Activated naive CD4-positive, alpha-beta T cell treated with anti-CD3 and anti-CD28 coated beads for 36 hours (primary cell): ENCODE measurements at places on chromosomes 11 and 22. TPM values are rescaled to one million over a fixed set of nuclear protein-coding genes. Genes with fewer than 3 reads are reported as not detected.
A peak's percentile ranks its signal among the peaks of the same experiment; 100 is the strongest.

The CCDC89 gene
- total RNA-seq: not detected

The GNB1L gene
- 9.8 TPM for total RNA-seq

The OR52I2 gene
- total RNA-seq: not detected

The OR52I1 gene
- total RNA-seq: not detected

The ENTHD1 gene
- 0.81 TPM for total RNA-seq

The OR56A5 gene
- not detected for total RNA-seq

The HOATZ gene
- total RNA-seq: not detected

DNA sequence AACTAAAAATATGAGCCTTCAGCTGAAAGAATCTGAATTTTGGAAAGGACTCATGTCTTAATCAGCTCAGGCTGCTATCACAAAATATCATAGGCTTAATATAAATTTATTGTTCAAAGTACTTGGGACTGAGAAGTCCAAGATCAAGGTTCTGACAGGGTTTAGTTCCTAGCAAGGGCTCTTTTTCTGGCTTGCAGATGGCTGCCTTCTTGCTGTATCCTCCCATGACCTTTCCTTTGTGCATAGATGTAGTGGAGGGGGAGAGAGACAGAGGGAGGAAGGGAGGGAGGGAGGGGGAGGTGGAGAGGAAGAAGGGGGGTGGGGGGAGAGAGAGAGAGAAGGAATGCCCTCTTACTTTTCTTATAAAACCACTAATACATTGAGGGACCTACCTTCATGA, 306.8 kb upstream of the DDI1 start:
- no peaks in the 10 kb centered on the region for H3K36me3 ChIP-seq
- no peak for DNase-seq
- no peak overlapping the region for H3K4me3 ChIP-seq
- H3K27ac ChIP-seq: no peak overlapping the region
- no peaks in the 10 kb centered on the region for H3K4me1 ChIP-seq
- H3K27me3 ChIP-seq: no peaks in the 10 kb centered on the region

DNA sequence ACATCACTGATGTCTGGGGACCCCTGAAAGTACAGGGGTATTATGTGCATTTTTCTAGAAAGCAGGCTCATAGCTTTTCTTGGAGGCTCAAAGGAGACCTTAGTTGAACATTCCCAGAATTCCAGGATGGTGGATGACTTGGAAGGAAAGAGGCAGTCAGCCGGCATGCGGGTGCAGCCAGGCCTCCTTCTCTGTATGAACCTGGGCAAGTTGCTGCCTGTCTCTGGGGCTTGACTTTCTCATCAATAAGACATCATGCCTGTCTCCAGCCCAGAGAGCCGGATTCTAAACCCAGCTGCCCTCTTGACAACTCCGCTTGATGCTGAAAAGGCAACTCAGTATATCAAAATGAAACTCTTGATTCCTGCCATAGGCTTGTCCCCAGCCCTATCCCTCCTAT, 12.6 kb downstream of the MS4A15 start:
- peaks cover under 1% of the 10 kb centered on the region for H3K4me1 ChIP-seq
- H3K27me3 ChIP-seq: peaks cover 6% of the 10 kb centered on the region
- DNase-seq: no peak
- H3K4me3 ChIP-seq: no peak overlapping the region

- H3K36me3 ChIP-seq: no peaks in the 10 kb centered on the region
- H3K4me1 ChIP-seq: peaks cover 7% of the 10 kb centered on the region
- H3K4me3 ChIP-seq: no peak overlapping the region
These were observed 2.9 kb upstream of the LRRC10B start for GRCh38 chr11:61505640-61506155.

- no peaks in the 10 kb centered on the region for H3K27me3 ChIP-seq
- H3K27ac ChIP-seq: no peak overlapping the region
- no peaks in the 10 kb centered on the region for H3K36me3 ChIP-seq
- DNase-seq: no peak
- H3K4me3 ChIP-seq: no peak overlapping the region
- H3K4me1 ChIP-seq: no peaks in the 10 kb centered on the region
These were observed 90.8 kb downstream of the LUZP2 start for GRCh38 chr11:24587635-24588034.

GRCh38 chr22:17431179-17431578, 61.9 kb downstream of the CECR2 start:
- peaks cover 11% of the 10 kb centered on the region for H3K27me3 ChIP-seq
- no peaks in the 10 kb centered on the region for H3K4me1 ChIP-seq
- H3K4me3 ChIP-seq: no peak overlapping the region
- DNase-seq: no peak

GRCh38 chr22:35257002-35257320, 332 bp upstream of the HMGXB4 start:
- peaks cover 27% of the 10 kb centered on the region for H3K4me1 ChIP-seq
- H3K4me3 ChIP-seq: peak overlapping the region; percentile 87
- peaks cover 16% of the 10 kb centered on the region for H3K36me3 ChIP-seq
- DNase-seq: no peak

DNA sequence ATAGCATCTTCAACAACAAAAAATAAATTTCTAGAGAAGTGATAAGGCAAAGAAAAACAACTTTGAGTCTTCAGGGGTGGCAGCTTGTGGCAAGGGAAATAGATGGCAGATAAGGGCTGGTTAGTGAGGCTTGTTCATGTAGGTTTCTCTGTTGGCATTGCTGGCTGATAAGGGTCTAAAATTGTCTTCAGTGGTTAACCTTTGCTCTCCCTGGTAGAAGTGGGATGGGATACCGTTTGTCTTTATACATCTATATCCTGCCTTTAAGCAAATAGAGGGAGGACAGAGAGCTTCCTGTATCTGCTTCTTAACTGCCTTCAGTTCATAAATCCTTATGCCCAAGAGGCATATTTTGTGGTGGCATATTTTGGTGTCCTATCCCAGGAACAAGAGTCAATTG, 57.1 kb downstream of the TRAF6 start:
- H3K4me1 ChIP-seq: peaks cover 34% of the 10 kb centered on the region
- no peak overlapping the region for H3K27ac ChIP-seq
- H3K27me3 ChIP-seq: peaks cover 2% of the 10 kb centered on the region
- DNase-seq: no peak
- no peak overlapping the region for H3K4me3 ChIP-seq
- peaks cover 5% of the 10 kb centered on the region for H3K36me3 ChIP-seq

GRCh38 chr11:27183672-27184457, 143.2 kb downstream of the BBOX1 start:
- DNase-seq: peak; percentile 68
- no peak overlapping the region for H3K4me3 ChIP-seq
- no peak overlapping the region for H3K27ac ChIP-seq

GRCh38 chr11:94533696-94534630, 9.8 kb upstream of the FUT4 start:
- H3K36me3 ChIP-seq: no peaks in the 10 kb centered on the region
- no peaks in the 10 kb centered on the region for H3K4me1 ChIP-seq
- no peak overlapping the region for H3K27ac ChIP-seq
- no peak for DNase-seq
- H3K4me3 ChIP-seq: no peak overlapping the region

DNA sequence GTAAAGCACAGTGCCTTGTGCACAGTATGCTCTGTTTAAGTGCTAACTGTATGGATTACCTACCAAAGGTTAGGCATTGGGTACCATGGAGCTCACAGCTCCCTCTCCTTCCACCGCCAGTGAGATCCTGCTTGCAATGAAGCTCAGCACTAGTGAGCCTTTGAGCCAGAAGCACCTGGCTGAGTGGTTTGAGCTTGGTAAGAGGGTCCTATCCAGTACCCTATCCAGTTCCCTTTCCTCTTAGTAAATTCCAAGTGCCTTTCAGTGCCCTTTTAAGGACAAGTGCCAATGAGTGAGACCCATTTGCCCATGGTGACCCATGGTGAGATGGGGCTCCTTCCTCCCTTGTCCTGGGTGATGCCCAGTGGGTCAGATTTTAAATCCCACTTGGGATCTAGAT, 43.1 kb upstream of the NAV2 start:
- H3K27me3 ChIP-seq: no peaks in the 10 kb centered on the region
- H3K27ac ChIP-seq: no peak overlapping the region
- H3K36me3 ChIP-seq: no peaks in the 10 kb centered on the region
- no peak for DNase-seq
- no peak overlapping the region for H3K4me3 ChIP-seq
- no peaks in the 10 kb centered on the region for H3K4me1 ChIP-seq

DNA sequence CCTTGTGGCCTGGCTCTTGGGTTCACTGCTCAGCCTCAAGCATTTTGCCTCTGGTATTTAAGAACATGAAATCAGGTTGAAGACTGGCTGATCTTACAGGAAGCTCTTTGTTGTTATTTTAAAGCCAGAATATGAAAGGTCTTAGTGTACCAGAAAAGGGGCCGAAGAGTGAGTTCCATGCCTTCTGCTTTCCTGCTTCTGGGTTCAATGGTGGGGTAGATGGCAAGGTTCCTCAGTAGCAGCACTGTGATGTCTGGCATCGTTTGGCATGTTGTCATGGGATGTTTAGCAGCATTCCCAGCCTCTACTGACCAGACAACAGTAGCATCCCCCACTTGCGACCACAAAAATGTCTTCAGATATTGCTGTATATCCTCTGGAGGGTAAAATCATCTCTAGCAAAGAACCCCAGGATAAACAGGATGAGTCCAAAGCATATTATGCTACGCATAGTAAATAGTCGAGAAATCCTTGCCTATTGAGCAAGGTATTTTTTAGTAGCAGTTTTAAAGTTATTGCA, 2.4 kb downstream of the VPS26B start:
- peaks cover 14% of the 10 kb centered on the region for H3K36me3 ChIP-seq
- H3K27ac ChIP-seq: no peak overlapping the region
- H3K4me1 ChIP-seq: peaks cover 69% of the 10 kb centered on the region
- peak overlapping the region; percentile 41 for H3K4me3 ChIP-seq
- no peaks in the 10 kb centered on the region for H3K27me3 ChIP-seq

- no peak overlapping the region for H3K4me3 ChIP-seq
- H3K27ac ChIP-seq: peak overlapping the region; percentile 19
- H3K4me1 ChIP-seq: peaks cover 25% of the 10 kb centered on the region
- H3K27me3 ChIP-seq: no peaks in the 10 kb centered on the region
- H3K36me3 ChIP-seq: peaks cover 52% of the 10 kb centered on the region
- peak; percentile 57 for DNase-seq
These were observed 11.0 kb downstream of the DDB2 start for GRCh38 chr11:47225552-47226400.

GRCh38 chr11:96373826-96374225, 15.9 kb downstream of the CCDC82 start:
- H3K36me3 ChIP-seq: peaks cover 29% of the 10 kb centered on the region
- H3K27me3 ChIP-seq: no peaks in the 10 kb centered on the region
- no peak overlapping the region for H3K4me3 ChIP-seq
- no peaks in the 10 kb centered on the region for H3K4me1 ChIP-seq

- no peak for DNase-seq
- no peak overlapping the region for H3K27ac ChIP-seq
- H3K4me3 ChIP-seq: no peak overlapping the region
- no peaks in the 10 kb centered on the region for H3K36me3 ChIP-seq
These were observed 21.2 kb upstream of the FEZ1 start for GRCh38 chr11:125517116-125517770.

DNA sequence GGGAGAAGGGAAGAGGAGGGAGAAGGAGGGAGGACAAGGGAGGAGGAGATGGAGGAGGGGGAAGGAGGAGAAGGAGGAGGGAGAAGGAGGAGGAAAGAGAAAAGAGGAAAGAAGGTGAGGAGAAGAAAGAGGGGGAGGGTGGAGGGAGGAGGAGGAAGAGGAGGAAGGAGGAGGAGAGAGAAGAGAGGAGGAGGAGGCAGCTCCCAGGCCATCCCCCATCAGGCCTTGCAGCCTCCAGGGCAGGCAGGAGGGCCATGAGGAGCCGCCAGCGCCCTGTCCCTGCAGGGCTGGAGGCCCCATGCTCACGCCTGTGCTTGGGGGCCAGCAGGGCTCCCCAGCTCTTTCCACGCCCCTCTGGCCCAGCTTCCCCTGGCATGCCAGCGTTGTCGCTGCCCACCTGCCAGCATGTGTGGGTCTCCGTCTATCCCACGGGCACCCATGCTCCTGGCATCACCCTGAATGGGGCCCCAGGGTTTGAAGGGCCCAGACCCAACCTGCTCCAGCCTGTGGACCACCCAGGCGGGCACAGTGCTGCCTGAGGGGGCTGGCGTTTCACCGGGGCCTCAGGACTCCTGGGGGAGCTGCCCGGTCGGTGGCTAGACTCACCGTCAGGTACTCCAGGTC, 5.2 kb downstream of the TSPAN32 start:
- H3K27me3 ChIP-seq: no peaks in the 10 kb centered on the region
- no peak overlapping the region for H3K27ac ChIP-seq
- H3K36me3 ChIP-seq: no peaks in the 10 kb centered on the region
- DNase-seq: no peak

GRCh38 chr22:23591846-23592245, 11.8 kb upstream of the IGLL1 start:
- no peak for DNase-seq
- H3K27ac ChIP-seq: no peak overlapping the region
- H3K36me3 ChIP-seq: no peaks in the 10 kb centered on the region
- H3K4me1 ChIP-seq: no peaks in the 10 kb centered on the region
- H3K4me3 ChIP-seq: no peak overlapping the region

- H3K36me3 ChIP-seq: peaks cover 2% of the 10 kb centered on the region
- peaks cover 32% of the 10 kb centered on the region for H3K27me3 ChIP-seq
- no peak overlapping the region for H3K27ac ChIP-seq
- peaks cover 24% of the 10 kb centered on the region for H3K4me1 ChIP-seq
- no peak for DNase-seq
These were observed 547 bp downstream of the TUBA8 start for GRCh38 chr22:18110954-18111758.

DNA sequence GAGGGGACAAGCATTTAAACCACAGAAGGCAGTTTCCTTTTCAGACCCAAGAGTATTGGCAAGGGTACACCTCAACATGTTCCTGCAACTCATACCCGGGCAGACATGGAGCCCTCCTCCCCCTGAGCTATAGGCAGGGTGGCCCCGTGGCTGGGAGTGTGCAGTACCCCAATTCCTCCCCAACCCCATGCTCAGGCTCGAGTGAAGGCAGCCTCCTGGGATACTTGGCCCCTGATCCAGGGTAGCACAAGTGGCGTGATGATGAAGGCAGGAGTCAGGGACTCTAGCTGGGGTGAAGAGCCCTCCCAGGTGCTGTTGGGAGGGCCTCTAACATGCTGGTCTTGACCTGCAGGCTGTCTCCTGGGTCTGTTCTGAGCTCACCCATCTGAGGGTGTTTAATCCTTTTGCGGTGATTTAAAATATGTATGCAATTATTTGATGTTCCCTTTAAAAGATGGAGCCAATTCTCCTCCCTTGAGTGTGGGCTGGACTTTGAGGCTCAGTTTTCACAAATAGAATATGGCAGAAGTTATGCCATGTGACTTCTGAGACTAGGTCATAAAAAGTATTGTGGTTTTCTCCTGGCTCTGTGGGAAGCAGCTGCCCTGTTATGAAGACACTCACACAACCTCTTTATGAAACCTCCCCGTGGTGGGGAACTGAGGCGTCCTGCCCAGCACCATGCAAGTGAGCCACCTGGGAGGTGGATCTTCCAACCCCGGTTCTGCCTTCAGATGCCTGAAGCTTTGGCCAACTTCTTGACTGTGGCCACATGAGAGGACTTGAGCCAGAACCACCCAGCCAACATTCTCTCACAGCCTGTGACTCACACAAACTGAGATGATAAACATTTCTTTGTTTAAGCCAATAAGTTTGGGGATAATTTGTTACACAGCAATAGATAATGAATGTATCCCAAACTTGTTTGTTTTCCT, 54.7 kb upstream of the NECTIN1 start:
- no peak for DNase-seq
- H3K4me3 ChIP-seq: no peak overlapping the region
- H3K4me1 ChIP-seq: no peaks in the 10 kb centered on the region
- no peak overlapping the region for H3K27ac ChIP-seq
